ENCODE measurements at places on chromosomes 16 and 17. TPM values are rescaled to one million over a fixed set of nuclear protein-coding genes. Genes with fewer than 3 reads are reported as not detected.
A peak's percentile ranks its signal among the peaks of the same experiment; 100 is the strongest.

DNA sequence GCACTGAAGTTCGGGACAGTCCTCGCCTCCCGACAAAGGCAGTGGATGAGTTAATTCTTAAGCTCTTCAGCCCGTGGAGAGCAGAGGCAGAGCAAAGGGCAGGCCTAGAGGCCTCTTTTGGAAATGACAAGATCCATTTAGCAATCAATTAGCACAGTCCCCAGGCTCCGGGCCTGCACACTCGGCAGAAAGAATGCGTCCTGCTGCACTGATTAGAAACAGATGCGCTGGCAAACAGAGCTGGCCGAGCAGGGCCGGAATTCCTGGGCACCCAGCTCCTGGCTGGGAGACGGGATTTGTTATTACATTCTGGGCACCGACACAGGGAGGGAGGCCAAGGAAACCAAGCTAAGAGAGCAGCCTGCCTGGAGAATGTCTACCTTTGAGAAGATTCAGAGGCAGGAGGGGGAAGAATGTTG is 162.9 kb downstream of the COPRS start:
- peak; percentile 68 for DNase-seq

- no peak for DNase-seq
Measured at GRCh38 chr17:48540213-48540612, 4.7 kb downstream of the HOXB2 start.

DNA sequence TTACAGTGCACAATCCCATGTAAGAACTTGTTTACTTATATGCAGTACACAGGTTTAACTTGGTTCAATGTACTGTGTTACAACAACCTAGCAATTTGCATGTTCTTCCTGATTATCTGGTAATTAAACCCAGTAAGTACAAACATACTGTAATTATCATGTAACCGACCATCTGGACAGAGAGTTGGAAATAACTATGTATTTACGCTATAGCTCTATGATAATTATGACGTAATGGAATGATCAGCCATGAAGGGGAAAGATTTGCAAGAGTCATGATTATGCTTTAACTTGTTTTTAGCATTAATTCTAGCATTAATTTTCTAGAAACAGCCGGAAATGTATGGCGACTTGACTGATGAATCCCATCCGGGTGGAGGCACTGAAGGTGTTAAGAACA is 74.8 kb upstream of the SALL1 start:
- DNase-seq = no peak

GRCh38 chr17:81641825-81642489 is 5.0 kb downstream of the TSPAN10 start:
- DNase-seq = no peak

KIF1C gene
- 79.9 TPM for polyA plus RNA-seq

DNA sequence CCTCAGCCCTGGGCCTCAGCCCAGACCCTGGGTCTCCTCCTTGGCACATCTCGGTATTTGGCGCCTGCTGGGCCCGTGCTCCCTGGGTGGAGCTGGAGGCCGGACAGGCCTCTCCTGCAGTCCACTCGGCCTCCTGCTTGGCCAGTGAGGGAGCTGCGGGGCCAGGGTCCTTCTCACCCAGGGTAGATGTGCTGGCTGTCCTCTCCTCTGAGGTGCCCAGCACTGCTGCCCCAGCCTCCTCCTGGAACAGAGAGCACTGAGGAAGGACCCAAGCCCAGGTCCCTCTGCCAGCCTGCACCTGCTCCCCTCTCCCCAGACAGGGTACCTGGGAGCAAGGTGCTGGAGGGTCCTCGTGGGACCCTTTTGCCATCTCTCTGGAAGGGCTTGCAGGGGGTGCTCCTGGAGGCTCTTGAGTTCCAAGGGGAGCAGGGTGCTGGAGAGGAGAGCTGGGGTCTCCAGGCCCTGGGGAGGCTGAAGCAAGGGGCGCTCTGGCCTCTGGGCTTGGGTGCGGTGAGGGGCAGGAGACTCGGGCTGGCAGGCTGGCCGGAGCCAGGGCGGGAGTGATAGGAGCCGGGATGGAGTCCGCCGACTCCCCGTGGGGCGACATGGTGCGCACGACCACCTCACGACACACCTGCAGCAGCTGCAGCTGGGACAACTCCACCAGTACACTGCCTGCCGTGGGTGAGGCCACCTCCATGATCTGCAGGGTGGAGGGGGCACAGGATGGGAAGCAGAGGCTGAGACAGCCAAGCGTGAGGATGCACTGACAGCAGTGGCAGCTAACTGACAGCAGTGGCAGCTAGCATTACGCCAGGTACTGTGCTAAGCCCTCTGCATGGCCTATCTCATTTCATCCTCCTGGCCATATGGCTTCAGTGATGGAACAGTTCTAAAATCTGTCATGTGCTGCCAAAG is 17.8 kb downstream of the TSPOAP1 start:
- peak; percentile 10 for DNase-seq

DNA sequence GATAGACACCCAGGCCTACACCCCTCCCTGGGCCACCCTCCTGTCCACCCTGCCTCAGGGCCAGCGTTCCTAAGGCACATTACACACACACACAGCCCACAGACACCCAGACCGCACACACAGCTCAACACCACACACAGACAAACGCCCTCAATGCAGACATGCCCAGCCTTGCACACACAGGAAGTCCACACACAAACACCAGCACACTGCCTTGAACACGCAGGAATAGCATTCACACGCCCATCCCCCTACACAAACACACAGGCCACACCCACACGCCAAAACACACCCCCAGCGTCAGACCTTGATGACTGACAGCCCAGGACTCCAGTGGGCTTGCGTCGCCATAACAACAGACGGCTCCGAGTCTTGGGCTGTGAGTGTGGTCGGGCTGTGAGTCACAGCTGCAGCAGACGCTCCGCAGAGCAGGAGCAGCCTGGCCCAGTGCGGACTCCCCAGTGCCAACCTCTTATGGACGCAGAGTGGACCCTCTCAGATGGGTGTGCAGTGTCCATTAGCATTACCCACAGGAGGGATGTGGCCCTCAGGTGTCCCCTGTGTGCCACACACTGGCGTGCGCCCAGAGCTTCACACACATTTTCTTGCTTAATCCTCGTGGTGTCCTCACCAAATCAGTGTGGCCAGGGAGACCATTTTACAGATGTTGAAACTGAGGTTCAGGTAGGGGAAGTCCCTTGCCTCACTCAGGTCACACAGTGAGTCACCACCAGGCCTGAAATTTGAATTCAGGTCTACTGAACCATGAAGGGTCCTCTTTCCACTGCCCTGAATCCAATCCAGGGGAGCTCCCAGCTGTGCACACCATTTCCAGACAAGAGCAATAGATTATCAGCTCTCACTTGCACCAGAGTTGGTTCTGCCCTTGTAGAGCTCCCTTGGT is 17.8 kb upstream of the RAI1 start:
- no peak for DNase-seq

TMEM92 gene
- 0.44 TPM for polyA plus RNA-seq

- DNase-seq = peak; percentile 59
Measured at GRCh38 chr16:26992666-26993349, 73.9 kb upstream of the C16orf82 start.

ABCC6 gene
- polyA plus RNA-seq = 1.5 TPM

MYH8 gene
- polyA plus RNA-seq = 0.78 TPM

DNA sequence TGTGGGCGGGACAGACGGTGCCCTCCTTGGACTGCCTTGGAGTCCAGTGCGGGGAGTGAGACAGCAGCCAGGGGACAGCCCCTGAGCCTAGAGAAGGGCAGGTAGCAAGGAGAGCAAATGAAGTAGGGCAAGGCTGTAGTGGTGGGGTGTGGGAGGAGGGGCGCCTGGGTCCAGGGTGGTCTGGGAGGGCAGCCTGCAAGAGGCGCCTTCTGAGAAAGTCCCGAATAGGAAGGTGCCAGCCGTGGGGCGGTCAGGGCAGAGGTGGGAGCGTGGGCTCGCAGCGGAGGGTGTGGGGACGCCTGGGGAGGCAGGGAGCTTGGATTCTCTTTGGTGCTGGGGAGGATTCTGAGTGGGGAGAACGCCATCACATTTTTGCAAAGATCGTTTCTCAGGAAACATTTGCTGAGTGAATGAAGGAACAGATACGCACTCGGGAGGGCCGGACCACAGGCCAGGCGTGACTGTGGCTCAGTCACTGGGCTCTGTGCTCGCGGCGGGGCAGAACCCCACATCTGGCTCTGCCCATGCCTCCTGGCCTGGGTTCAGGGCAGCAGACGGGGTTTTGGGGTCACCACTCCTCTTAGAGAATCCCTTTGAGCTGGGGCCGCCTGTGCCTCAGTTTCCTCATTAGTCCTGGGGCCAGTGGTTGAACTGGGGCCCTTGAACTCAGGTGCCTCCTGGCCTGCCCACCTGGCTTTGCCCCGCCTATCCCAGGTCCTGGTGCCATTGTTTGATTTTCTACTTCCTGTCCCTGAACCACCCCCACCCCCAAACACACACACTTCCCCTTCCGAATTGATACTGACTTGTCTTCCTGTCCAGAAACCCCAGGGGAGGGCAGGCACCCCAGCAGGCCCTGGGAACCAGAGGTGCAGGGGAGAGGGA is 4.2 kb downstream of the SNN start:
- no peak for DNase-seq

Data from testis (tissue), 5 donors.